ENCODE measurements at places on chromosomes 4 and X.

- no peak for DNase-seq
Observed at GRCh38 chr4:44235897-44236296, 212.7 kb downstream of the KCTD8 start.

DNA sequence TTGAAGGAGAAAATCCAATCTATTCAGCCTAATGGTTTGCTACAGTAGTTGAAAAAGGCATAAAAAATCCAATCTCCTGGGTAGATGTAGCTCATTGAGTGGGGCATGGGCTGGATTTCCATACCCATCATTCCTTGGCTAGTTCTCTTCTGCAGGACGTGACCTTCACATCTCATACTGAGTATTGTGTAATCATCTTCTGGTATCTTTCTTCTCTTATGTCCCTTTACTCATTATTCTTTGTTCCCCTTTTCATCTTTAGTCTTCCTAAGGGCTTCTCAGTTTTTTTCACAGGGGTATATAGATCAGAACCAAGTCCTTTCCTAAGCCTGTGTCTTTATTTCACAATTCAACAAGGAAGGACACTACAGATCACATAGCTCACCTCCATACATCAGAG, 727.6 kb upstream of the MAGEB2 start:
- DNase-seq: no peak

DNA sequence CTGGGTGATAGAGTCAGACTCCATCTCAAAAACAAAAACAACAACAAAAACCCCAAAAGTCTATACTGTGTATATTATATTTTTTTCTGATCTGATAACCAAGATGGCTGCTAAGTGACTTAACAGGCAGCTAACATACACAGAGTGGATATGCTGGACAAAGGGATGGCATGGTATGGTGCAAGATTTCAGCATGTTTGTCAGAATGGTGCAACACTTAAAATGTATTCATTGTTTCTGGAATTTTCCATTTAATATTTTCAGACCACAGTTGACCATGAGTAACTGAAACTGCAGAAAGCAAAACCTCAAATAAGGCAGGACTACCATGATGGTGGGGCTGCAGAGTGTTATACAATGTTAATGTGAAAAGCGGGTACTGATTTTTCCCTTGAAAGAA, 6.1 kb upstream of the BOD1L1 start:
- no peak for DNase-seq

- no peak for DNase-seq
Observed at GRCh38 chr4:4869731-4870571, 10.5 kb downstream of the MSX1 start.

DNA sequence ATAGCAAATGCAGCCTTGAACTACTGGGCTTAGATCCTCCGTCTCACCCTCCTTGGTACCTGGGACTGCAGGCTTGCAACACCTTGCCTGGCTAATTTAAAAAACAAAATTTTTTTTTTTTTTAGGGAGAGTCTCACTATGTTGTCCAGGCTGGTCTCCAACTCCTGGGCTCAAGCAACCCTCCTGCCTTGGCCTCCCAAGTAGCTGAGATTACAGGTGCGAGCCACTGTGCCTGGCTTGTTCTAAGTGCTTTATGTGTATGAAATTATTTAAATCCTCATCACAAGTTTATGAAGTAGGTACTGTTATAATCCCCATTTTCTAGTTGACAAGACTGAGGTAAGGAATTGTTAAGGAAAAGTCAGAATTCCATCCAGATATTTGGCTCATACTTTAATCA, 43.0 kb downstream of the CLCN3 start:
- no peak for DNase-seq

GRCh38 chrX:41588271-41588670, 100.5 kb upstream of the GPR34 start:
- no peak for DNase-seq

DNA sequence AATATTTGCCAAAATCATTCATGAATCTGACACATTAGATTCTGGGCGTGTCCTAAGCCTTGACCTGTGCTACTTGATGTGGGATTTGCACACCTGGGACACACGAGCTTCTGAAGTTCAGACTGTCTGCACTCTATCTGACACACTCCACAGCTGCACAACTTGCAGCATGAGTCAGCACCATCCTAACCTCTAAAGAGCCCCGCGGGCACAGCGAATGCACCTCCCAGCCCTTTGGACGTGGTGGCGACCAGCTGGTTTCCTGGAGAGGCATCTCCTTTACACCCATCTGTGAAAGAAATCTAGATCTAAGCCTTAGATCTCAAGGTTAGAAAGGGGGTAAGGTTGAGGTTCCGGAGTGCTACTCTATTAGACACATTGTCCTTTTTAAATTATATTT, 69.2 kb downstream of the SORBS2 start:
- no peak for DNase-seq

GRCh38 chr4:54840992-54841768, 183.4 kb downstream of the KIT start:
- peak; percentile 74 for DNase-seq

DNA sequence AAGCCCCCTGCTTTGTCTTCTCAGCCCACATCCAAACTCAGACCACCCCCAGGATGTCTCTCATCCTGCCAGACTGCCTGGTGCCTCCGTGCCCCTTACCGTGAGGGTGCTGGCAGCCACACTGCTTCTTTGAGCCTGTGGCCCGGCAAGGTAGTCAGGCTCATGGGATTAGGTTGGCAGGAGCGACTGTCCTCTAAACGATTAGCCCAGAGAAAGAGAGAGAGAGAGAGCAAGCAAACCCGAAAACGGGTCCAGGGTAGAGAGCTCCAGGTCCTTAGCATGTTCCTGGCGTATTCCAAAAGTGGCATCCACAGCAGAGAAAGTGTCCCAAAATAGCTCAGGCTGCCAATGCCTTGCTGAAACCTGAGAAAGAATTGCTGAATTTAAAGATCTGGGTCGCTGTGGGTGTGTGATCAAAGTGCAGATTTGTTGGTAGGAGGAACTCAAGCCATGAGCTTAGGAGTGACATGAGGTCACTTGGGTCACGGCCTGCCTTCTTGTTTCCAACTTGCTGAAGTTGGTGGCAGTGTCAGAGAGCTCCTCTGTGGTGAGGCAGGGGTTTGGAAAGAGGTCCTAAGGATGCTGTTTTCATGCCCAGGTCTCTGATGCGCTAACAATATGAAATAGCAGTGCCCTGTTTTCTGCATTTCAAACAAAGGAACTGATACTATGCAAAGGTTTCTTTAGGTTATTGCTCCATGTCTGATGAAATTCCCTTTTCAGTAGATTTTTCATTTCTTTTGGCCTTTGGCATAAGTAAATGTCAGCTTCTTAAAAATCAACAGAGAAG, 81.6 kb downstream of the RTL9 start:
- DNase-seq: no peak

DNA sequence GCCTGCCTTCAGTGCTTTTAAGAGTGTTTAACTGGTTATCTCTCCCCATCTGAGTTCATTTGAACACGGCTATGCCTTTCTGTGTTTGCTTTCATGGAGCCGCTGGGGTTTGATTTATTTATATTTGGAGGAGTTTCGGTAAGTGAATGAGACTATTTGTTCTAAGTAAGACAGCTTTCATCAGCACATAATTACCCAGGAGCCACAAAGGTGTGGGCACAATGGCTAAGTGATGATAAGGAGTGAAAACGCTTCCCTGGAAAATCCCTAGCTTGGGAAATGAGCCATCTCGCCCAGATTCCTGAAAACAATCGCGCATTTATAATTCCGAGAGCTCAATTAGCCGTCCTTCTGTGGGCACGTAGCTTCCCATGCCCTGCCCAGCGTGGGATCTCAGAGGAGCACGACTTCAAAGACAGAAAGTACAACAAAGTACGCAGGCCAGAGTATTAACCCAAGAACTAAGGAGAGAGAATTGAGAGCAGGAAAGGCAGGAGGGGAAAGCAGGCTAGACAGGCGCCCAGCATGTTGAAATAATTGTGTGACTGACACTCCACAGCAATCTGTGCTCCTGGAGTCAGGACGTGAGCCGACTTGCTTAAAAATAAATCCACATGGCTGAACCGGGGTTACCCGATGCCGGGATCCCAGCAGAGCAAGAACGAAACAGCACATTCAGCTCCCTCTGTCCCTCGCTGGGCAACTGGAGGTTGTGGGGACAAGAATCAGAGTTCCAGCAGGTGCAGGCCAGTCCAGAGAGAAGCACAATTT, 99.0 kb downstream of the DHRSX start:
- DNase-seq: peak; percentile 13

DNA sequence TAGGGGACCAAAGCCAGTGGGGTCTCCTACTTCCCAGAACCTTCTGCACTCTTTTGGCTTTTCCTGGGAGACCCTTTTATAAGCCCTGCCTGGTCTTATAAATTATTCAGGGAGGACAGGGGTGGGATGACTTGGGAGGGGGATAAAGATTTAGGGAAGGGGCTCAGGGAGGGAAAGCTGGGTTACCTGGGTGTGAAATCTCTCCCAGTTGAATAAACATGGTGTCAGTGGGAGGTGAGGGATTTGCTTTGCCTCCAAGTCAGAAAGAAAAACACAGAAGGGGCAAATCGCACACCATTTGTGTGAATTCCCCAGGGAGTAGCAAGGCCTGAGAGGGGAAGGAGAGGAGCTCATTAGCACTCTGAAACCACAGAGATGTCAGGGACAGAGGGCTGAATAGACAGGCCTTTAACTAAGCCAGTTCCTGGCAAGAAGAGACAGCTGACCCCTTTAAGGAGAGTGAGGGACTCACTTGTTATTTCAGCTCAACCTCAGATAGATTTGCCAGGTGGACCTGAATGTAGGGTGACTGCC, at the start of gene RIPPLY1:
Gene RIPPLY1 (minus strand): TSS at position 51 of the 534 bp plus-strand sequence. CDS start 54 bp downstream, outside the sequence.
- no peak for DNase-seq

DNA sequence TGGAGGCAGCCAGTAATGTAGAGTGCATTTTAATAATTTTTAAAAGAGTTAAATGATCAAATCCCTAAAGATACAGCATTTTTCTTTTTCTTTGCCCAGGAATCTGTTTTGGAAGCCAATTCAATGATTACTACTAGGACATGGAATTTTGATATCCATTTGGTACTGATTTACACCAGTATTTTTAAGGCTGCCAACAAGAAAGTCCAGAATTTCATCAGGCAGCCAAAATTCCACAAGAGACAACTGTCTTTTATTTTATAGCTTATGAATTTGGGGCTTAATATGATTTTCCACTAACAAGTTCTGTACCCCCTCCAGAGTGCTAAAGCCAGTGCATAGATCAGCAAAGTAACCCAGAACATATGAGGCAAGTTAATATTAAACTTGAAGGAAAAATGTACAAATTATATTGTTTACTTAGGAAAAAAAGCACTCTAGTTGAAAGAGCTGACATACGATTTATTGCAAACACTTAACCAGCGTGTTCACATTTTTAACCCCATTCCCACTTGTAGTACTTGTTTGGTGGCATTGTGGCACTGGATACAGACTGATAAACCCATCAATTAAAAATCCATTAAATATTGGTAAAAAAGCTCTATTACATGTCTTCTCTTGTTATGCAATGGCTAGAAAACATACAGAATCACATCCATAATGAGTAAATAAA, 259.7 kb downstream of the DCHS2 start:
- peak; percentile 31 for DNase-seq

GRCh38 chr4:96186593-96186992, 346.7 kb downstream of the PDHA2 start:
- no peak for DNase-seq

GRCh38 chr4:154389148-154389547, 102.5 kb downstream of the DCHS2 start:
- no peak for DNase-seq

- no peak for DNase-seq
Observed at GRCh38 chrX:22073928-22074327, 41.8 kb downstream of the PHEX start.

- no peak for DNase-seq
Observed at GRCh38 chrX:145818186-145819113, 821 bp downstream of the SLITRK2 start.

DNA sequence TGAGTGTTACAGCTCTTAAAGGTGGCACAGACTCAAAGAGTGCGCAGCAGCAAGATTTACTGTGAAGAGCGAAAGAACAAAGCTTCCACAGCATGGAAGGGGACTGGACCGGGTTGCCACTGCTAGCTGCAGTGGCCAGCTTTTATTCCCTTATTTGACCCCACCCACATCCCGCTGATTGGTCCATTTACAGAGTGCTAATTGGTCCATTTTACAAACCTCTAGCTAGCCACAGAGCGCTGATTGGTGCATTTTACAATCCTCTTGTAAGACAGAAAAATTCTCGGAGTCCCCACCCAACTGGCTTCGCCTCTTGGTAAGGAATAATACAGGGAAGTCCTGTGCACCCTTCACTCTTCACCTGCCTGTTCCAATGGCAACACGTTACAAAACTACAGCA, 1.9 kb upstream of the SHROOM2 start:
- DNase-seq: no peak

- no peak for DNase-seq
Observed at GRCh38 chr4:169418846-169419245, 148.1 kb upstream of the SH3RF1 start.

DNA sequence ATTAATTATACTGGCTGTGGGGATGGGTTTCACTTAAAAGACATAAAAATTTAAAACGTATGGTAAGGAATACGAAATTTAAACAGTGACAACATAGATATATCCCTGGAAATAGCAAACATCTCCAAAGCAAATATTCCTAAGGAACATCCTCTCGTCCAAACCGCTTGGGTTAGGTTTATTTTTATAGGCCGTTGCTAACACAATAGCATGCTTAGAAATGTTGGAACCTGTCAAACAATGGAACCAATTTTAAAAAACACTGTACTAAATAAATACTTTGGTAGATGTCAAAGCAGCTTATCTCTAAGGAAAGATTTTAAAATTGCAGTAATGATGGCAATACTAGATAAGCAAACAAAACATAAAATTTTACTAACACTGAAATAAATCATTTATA, 45.4 kb downstream of the SEC24D start:
- DNase-seq: no peak

GRCh38 chr4:124044867-124045266, 648.3 kb downstream of the SPRY1 start:
- DNase-seq: no peak

- DNase-seq: no peak
Observed at GRCh38 chrX:117711782-117712181, 404.8 kb downstream of the KLHL13 start.

DNA sequence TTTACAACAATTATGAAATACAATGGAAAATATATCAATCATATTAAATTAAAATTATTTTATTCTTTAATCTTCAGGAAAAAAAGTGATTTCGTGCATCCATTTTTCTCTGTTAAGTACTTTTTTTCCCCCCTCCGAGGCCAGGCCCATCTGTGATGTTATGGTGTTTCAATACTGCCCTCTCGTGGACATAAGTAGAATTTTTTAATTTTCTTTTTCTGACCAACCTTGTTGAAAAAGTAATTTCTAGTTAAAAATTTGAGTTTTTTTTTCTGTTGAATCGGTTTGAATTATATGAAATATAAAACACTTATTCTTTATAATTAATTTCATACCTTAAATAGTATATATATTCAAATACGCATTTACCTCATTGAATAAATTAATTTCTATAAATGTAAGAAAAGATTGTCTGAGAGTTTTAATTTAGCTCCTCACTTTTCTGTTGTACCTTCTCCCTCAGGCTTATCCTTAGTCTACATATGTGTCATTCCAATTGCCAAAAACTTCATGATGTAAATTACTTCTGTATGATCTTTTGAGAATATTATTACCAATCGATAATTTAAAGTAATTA, 175.8 kb upstream of the TECRL start:
- peak; percentile 6 for DNase-seq

Data from AG08395 (cell line).